ENCODE measurements at places on chromosomes 4 and X.
A peak's percentile ranks its signal among the peaks of the same experiment; 100 is the strongest.

DNA sequence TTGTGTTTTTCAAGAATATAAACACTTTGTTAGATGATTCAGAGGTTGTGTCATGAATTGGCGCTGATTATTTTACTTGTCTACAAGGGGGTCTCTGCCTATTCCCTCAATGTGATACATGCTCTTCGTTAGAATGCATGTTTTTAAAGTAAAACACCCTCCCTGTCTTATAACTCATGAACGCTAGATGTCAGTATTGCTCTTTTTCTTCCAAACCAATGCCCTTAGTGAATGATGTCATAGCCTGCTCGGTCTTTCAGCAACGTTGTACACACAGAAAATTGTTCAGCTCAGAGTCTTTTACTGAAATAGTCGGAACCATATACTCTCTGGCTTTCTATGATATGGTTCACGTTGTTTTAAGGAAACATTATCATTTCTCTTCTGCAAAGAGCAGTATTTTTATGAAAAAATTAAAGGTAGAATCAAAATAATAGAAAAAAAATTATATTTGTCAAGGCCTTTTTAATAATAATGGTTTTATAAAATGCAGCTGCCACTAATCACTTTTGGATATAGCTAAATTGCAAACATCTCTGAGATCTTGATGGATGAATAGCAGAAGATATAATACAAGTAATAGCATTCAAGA, 292.9 kb downstream of the TLL1 start:
- peak; percentile 52 for DNase-seq

DNA sequence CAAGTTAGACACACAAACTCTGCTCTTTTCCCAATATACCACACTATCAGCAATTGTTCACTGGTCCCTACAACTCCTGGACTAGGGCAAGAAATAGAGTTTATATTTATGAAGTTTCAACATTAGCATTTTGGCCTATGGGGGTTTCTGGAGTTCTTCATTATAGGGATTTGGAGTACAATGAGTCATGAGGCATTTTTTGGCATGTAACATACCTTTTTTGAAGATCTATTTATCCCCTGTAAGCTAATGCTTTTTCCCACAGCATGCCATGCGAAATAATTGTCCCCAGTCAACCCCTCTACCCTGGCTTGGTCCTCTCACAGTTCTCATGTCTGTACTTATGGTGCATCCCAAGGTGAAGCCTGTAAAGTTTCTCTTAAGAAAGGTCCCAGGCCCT, 36.7 kb upstream of the EDA2R start:
- DNase-seq = no peak

DNA sequence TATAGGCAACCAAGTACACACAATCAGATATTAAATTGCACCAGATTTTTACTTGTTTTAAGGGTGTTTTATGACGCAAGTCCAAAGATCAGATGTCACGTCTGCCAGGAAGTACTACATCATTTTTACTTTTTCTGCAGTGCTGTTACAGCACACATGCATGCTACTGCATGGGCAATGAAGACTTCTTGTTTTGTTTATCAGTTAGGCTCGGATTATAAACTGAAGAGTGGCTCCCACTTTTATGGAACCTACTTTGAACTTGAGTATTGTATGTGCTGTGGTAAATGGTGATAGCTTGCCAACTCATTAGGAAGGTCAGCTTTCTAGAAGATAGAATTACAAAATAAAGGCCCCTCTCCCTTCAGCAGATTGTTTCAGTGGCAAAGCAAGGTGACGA, 131.6 kb downstream of the CEP135 start:
- DNase-seq = no peak

DNA sequence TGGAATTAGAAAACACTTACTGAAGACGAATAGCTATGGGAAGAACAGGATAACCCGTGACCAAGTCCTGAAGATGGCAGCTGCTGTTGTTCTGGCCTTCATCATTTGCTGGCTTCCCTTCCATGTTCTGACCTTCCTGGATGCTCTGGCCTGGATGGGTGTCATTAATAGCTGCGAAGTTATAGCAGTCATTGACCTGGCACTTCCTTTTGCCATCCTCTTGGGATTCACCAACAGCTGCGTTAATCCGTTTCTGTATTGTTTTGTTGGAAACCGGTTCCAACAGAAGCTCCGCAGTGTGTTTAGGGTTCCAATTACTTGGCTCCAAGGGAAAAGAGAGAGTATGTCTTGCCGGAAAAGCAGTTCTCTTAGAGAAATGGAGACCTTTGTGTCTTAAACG, 2.4 kb downstream of the AGTR2 start:
- no peak for DNase-seq

DNA sequence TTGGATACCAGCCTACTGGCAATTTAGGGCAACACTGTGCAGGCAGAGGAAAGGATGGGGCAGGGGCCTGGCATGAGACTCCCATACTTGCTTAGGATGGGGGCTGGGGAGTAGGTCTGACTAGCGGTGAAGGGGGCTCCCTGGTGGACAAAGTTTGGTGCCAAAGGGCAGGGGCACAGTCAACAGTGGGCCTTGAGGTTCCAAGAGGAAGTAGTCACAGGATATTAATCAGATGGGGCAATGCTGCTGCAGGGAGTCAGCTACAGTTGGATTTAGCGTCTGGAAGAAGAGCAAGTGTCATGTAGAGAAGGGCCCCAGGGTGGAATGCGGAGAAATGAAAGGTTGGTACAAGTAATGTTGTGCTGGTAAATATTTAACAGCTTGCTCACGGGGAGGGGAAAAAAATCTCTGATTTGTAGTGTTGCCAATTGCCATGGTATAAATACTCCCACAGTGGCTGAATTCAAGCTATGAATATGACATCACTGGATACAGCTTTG, 139.4 kb downstream of the PJA1 start:
- DNase-seq = no peak

DNA sequence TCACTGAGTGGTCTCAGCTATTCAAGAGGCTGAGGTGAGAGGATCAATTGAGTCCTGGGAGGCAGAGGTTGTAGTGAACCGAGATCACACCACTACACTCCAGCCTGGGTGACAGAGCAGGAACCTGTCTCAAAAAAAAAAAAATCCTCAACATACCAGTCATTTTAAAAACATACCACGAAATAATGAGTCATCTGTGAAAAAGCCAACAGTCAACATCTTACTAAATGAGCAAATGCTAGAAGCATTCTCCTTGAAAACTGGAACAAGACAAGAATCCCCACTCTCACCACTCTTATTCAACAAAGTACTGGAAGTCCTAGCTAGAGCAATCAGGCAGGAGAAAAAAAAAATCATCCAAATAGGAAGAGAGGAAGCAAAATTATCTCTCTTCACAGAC, 104.0 kb upstream of the ARHGEF9 start:
- no peak for DNase-seq

- DNase-seq = no peak
Measured at GRCh38 chr4:147017081-147017480, 71.4 kb upstream of the TTC29 start.

DNA sequence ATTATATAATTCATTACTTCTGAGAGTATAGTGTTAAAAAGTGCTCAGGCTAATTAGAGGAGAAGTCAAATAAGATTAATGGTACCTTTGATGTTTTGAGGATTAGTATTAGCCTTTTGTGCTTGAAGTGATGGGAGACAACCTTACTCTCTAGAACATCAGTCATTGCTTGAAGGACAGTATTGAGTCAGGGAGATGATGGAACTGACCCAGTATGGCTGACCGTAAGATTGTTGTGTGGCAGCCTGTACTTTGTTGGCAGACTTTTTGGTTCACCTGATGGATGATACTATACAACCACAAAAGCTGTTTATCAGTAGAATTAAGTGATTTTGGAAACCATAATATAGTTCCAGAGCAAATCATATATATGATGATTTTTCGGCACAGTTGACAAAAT, 9.9 kb downstream of the OGT start:
- no peak for DNase-seq

GRCh38 chr4:124629681-124630080, 82.9 kb downstream of the ANKRD50 start:
- DNase-seq = no peak

All from HAP-1 (cell line).